ENCODE measurements at places on chromosomes 2 and 18.

DNA sequence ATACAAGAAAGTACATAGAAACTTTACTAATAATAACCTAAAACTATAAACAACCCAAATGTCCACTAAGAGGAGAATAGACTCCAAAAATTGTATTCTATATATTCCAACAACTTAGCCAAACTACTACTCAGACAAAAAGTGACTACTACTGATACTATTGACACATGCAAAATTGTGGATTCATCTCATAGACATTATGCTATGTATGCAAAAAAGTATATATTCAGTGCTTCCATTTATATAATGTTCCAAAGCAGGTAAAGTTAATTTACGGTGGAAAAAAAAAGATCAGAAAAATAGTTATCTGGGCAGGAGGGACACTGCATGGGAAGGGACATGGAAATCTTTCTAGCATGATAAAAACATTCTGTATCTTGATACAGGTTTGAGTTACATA is 62.0 kb upstream of the SRD5A2 start:
- DNase-seq: no peak

DNA sequence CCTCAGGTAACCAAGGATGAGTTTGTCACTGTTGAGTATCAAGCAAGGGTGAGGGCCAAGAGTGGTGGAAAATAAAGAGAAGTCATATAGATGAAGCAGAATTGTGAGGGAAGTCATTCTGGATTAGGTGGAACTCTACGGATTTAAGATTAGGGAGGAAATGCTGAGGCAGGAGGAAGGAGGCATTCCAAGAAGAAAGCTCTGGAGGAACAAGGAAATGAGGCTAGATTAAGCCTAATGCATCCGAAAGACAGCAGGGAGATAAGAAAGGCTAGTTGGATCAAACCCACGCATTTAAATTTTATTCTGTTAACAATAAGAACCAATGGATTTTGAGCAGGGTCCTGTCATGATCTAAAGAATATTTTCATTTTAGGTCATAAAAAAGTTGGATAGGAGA is 681.2 kb downstream of the EPHA4 start:
- DNase-seq: no peak

- DNase-seq: no peak
Measured at GRCh38 chr2:105746177-105747080, 1.7 kb downstream of the NCK2 start.

GRCh38 chr2:233928594-233929351 is 11.6 kb downstream of the TRPM8 start:
- DNase-seq: peak; percentile 52

DNA sequence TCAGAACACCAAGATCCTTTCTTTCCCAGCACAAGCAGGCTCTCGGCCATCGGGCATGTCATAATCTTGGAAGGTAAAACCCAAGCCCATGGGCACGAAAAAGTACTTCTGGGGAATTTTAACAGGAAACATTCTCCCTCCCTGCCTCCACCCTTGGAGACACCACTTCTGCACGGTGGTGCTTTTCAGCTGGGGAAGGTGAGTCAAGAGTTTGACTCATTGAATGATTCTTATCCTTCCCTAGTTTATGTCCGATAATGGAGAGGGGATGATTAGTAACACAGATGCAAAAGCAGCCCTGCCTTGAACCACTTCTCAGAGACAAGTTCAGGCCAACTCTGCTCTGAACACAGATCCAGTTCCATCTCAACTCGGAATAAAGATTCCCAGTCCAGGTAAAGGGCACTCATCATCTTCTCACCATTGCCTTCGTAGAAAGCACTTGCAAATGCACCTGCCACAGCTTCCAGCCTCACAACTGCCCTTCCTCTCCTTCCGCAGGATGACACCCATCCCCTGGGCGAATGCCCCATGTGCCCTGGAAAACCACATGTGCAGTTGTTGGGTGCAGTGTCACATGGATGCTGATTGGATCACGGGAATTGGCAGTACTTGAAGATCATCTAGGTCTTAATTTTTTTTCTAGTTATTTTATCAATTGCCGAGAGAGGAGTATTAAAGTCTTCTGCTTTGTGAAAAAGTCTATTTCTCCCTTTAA is 136.2 kb downstream of the PXDN start:
- DNase-seq: no peak

DNA sequence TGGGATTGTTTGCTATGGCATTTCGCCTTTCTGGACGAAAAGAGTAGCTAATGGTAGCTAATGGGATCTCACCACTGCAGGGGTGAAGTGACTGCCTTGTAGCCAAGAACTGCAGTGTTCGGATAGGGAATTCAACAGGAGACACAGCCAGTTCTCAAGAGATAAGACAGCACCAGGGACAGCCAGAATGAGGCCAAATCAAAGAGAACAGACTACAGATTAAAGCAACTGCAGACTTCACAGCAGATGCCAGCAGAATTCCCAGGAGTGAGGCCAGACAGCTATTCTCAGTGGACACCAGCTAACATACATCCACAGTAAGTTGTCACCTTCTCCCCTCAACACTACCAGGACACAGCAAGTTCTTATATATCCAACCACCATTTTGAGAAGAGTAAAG is 124.0 kb downstream of the PLA2R1 start:
- no peak for DNase-seq
